ENCODE measurements at places on chromosomes 5 and 9.

DNA sequence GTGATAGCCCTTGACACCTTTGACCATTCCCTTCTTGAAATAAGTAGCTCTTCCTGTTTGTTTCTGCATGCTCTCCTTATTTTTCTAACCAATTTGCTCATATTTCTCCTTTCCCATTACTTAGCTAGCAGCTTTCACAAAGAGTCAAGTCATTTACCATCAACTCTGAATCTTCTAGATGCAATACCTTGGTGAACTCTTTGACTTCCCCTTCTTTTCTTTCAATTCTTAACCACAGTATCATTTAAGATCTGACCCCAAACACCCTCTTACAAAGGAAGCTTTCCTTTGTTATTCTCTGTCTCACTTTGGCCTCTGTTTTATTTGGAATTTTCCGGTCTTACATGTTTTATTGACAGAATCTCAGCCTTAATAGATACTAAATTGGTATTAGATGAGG lies 14.0 kb downstream of the NFX1 start:
- no peak for DNase-seq

GRCh38 chr5:102545175-102545574 lies 46.4 kb upstream of the SLCO6A1 start:
- no peak for DNase-seq

DNA sequence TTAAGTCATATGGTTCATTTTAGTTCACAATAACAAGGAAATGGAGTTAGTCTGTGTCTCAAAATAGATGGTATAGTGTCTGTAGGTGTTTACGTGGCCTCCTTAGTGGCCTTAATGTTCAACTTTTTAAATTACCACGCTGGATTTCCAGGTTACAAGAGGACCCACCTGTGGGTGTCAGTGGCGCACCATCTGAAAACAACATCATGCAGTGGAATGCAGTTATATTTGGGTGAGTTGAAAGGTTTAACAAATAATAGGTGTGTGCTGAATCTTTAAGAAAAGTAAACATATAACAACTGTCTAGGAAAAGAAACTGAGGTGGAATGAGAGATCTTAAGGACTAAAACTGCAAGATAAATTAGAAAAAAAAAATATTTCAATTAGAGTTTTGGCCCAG lies 2.9 kb downstream of the UBE2B start:
- no peak for DNase-seq

GRCh38 chr9:98214811-98215210 lies 22.4 kb upstream of the CORO2A start:
- no peak for DNase-seq

DNA sequence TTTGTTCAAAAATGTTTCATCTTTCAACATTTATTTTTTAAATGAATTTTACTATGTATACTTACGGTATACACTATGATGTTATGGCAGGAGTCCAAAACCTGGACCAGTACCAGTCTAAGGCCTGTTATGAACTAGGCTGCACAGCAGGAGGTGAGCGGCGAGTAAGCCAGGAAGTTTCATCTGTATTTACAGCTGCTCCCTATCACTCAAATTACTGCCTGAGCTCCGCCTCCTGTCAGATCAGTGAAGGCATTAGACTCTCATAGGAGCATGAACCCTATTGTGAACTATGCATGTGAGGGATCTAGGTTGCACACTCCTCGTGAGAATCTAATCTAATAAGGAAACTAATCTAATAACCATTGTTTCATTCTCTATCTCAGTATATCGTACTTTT lies 715.5 kb upstream of the PTPRD start:
- no peak for DNase-seq

DNA sequence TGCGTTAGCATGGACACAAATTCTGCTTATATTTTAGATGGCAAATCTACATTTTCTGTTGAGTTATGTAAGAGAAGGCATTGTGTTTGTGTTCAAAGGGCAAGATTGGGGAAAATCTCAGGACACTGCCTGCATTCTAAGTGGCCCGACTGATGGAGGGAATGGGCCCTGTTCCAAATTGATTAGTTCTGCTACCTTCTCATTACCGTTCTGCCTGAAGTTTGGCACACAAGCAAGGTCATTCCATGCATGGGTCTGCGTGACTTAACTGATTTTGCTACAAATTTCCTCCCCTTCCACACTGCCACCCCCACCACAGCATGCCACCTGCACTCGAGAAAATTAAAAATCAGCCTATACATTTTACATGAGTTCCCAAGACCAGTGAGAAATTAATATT lies 409.9 kb downstream of the BRINP1 start:
- DNase-seq, result no peak

GRCh38 chr9:137694962-137695875 lies 76.4 kb downstream of the EHMT1 start:
- DNase-seq, result no peak

DNA sequence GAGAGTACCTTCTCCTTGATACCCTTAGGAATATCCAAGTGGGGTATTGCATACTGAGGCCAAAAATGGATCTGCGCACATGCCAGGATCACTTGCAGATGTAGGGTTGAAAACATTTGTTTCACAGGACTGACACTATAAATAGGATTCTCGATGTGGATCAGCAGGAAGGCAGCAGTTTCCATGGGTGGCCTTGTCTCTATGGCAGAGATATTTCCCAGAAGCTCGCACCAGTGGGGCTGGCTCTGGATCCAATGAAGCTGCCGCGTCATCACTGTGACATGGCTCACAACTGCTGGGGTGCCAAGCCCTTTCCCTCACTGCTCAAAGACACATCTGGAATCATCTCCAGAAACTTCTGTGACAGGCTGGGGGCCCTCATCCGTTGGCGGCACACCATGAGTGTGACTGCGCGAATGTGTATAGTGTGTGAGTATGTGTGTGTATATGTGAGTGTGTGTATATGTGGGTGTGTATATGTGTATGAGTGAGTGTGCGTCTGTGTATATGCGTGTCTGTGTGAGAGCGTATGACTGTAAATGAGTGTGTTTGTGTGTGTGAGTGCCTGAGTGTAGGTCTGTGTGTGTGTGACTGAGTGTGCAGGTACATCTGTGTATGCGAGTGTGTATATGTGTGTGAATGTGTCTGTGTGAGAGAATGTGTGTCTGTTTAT lies 182.5 kb downstream of the GAS1 start:
- DNase-seq, result no peak

- no peak for DNase-seq
Observed at GRCh38 chr5:150562832-150563231, 54.9 kb downstream of the NDST1 start.

GRCh38 chr5:97192580-97193354 lies 9.7 kb upstream of the RIOK2 start:
- no peak for DNase-seq

- DNase-seq, result no peak
Observed at GRCh38 chr5:56460681-56461191, 227.6 kb upstream of the ANKRD55 start.

GRCh38 chr5:1762883-1763547 lies 36.6 kb downstream of the MRPL36 start:
- DNase-seq, result no peak

- DNase-seq, result no peak
Observed at GRCh38 chr5:138611678-138612218, 36.5 kb upstream of the HSPA9 start.

GRCh38 chr5:133520991-133521706 lies 91.2 kb downstream of the FSTL4 start:
- no peak for DNase-seq

DNA sequence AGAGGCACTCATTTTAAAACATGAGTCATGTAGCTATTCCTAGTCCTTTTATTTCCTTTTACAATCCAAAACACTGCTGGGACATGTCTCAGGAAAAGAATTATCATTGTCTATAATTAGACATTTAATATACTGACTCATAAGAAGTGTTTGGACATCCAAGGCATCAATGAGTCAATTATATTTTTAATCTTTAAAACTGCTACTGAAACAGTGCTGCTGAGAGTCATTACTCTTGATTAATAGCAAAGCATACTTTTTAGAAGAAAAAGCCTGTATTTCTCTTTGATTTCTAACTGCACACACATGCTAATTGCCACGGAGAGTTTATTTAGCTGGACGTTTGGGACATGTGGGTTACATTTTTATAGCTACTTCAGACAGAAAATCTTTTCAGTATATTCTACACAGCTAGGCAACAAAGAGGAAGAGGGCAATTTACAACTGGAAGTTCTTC lies 1249.0 kb upstream of the CDH18 start:
- DNase-seq, result no peak

GRCh38 chr9:98333703-98334582 lies 78.5 kb upstream of the TBC1D2 start:
- no peak for DNase-seq

DNA sequence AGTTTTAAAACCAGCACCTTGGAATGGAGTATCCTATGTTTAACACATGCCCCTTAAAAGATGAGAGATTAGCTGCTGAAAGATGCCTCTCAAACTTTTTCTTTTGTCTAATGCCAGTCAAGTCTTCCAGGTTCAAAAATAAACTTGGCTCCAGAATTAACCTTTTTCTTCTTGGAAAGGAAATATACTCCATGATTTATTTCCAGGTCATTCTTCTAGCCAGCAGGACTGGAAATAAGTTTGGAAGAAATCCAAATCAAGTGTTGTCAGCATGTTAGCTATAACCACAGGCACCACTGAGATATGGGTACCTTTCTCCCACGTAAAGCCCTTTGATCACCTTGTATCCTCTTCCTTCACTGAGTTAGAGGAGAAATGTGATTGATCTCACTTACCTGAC lies 56.1 kb downstream of the NLN start:
- DNase-seq, result no peak

GRCh38 chr9:87008667-87009066 lies 61.4 kb upstream of the GAS1 start:
- no peak for DNase-seq

DNA sequence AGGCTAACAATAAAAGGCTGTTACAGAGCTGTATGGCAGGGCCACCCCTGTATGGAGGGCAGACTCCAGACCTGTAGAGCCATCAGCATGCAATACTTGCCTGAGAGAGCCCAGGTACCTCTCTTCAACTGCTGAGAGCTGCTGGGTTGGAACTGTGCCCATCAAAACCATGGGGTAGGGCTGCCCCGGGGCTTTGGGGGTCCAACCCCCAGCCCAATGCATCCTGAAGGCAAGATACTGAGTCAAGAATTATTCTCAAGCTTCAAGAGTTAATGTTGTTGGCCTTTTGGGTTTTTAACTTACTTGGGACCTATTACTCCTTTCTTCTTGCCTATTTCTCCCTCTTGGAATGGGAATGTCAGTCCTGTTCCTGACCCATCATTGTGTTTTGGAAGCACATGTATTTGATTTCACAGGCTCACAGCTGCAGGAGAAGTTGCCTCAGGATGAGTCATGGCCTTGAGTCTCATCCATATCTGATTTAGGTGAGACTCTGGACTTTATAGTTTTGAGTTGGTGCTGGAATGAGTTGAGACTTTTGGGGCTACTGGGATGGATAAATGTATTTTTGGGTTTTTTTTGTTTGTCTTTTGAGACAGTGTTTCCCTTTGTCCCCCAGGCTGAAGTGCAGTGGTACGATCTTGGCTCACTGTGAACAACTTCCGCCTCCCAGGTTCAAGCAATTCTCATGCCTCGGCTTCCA lies 21.0 kb upstream of the CDK7 start:
- no peak for DNase-seq

- DNase-seq, result no peak
Observed at GRCh38 chr5:21642312-21642711, 1210.8 kb downstream of the CDH12 start.

DNA sequence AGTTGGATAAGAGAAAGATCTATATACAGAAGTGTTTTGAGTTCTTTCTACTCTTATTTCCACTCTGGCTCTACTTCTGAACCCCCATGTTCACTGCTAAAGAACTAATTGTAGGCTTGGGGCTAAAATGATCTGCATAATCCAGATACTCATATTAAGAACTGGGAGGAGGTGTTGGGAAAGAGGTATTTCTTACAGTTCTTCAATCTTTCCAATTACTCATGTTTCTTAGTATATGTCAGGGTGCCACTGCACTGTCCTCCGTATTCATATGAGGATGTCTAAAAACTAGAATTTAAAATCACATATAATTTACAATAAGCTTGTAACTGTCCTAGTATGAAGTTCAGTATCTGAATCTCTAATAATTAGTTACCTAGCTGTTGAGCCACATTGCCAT lies 12.7 kb downstream of the NIPBL start:
- DNase-seq, result no peak

GRCh38 chr9:84141741-84142370 lies 161.3 kb downstream of the RMI1 start:
- no peak for DNase-seq

DNA sequence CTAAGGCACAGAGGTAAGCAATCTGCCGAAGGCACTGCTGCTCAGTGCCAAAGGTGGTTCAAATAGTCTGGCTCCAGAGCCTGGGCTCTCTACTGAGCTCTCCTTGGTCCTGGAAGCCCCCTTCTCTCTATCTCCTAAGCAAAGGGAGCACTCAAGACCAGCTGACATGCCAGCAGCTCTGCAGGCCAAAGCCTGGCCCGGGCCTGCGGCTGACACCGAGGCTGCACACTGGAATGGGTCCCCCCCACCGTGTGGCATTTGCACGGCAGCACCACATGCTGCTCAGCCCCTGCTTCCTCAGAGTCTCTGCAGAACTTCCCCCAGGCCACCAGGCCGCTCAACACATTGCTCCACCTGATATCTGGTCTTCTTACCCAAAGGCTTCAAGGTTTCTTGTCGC lies 57.8 kb upstream of the GOLPH3 start:
- no peak for DNase-seq

DNA sequence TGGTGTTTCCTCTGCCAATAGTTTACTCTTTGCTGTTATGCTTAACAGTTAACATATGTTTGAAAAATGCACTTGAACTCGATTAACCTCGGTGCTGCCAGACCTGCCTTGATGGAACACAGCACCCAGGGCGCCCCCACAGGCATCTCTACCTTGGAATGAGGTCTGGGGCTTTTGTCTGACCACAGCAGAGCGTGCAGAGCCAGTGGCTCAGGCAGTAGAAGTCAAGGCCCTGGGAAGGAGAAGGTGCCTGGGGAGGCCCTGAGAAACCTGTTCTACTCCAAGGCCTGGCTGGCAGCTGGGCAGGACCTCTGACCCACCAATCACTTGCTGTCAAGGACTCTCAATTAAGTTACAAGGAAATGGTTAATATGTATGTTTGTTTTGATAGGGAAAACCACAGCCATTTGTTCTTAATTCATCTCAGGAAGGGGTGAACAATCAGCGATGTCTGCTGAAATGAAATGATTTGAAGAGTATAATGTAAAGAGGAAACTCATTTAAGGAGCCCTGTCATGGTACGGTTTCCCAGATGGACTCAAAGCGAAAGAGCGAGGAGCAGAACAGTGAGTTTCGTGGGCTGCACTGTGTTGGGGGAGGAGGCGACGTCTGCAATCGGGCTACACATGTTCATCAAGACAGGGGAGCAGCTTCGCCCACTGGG lies 21.9 kb downstream of the MACROH2A1 start:
- DNase-seq, result no peak

Data from stimulated activated CD4-positive, alpha-beta T cell treated with anti-CD3 and anti-CD28 coated beads, Interleukin-1b, Interleukin-23, amount 100 ng/mL, for 24 hours (primary cell).